ENCODE measurements at places on chromosomes 4 and X. TPM values are rescaled to one million over a fixed set of nuclear protein-coding genes. Genes with fewer than 3 reads are reported as not detected.

GRCh38 chr4:163663454-163664225 lies 169.2 kb downstream of the TMA16 start:
- no peak for DNase-seq

- DNase-seq, result no peak
These were observed 9.0 kb upstream of the IGFBP7 start for GRCh38 chr4:57119054-57119651.

DNA sequence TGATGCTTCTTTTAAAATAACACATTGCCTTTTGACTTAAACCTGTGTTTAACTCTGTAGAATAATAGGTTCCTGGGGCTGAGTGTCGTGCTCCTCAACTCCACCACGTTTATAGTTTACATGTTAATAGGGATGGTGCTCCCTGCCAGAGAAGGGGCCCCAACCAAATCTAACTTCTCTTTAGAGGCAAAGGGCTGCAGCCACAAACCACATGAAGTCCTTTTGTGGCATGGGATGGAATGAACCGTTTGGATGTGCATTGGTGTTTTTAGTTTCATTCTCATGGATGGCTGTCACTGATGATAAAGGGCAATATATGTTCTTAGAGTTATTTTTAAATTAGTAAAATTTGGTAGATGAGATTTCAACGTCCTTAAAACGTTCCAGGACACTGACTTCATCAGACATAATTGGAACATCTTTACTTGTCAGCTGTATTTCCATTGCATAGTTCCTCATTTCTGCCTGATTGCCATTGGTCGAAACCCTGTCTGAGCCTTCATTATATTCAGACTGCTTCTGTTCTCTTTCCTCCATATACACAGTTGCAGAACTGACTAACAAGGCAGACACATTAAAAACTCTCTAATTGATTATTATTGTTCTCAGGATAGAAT lies 60.4 kb upstream of the HPF1 start:
- no peak for DNase-seq

GRCh38 chrX:72115380-72115779 lies 16.3 kb downstream of the RTL5 start:
- DNase-seq, result no peak

DNA sequence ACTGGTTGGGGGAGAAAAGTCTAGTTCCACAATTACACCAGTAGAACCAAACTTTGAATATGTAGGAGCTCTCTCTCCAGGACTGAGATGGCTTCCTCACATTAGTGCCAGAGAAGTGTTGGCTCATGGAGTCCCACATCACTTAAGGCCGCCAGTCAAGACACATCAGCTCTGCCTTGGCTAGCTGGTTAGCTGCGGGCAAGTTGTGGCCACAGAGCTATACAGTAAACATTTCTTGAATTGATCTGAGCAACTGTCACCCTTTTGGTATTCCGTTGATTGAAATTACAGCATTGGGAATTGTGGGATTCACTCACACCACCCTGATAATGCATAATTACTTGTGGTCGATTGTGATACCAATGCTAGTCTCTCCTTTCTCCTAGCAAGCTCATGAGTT lies 76.2 kb downstream of the LNX1 start:
- no peak for DNase-seq

The HPGD gene
- total RNA-seq, result 7.5 TPM

The REELD1 gene
- 1.5 TPM for total RNA-seq

The ZNF157 gene
- total RNA-seq, result 0.95 TPM

GRCh38 chr4:148273501-148273986 lies 168.7 kb downstream of the NR3C2 start:
- DNase-seq, result no peak

- no peak for DNase-seq
These were observed 161.2 kb upstream of the WDFY3 start for GRCh38 chr4:85127653-85128052.

DNA sequence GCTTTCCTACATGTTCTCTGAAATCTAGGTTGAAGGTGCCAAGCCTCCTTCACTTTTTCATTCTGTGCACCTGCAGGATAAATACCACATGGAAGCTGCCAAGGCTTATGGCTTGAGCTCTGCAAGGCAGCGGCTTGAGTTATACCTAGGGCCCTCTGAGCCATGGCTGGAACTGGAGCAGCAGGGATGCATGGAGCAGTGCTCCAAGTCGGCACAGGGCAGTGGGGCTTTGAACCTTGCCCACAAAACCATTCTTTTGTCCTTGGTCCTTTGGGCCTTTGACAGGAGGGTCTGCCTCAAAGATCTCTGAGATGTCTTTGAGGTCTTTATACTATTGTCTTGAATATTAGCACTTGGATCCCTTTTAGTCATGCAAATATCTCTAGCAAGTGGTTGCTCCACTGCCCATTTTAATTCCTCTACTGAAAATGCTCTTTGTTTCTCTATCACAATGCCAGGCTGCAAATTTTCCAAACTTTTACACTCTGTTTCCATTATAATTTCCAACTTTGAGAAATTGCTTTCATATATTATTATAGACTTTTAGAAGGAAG lies 536.2 kb upstream of the KLHL4 start:
- no peak for DNase-seq

DNA sequence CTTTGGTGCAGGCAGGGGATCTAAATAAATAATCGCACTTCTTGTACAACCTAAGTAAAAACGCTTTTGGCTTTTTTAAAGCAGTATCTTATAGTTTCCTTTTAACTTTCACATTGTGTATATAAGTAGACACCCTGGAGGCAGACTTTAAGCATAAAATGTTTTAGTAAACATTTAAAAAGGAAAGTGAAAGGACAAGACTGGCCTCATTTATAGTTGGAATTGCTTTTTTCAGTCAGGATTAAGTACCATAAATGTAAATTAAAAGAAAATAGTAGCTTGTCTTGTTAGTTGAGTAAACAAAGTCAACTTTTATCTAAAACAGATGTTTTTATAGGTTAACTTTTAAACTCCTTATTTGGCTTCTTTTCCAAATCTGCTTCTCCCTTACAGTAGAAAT lies 39.7 kb downstream of the PTPN13 start:
- DNase-seq, result no peak

- DNase-seq, result no peak
These were observed 1202.1 kb downstream of the ADGRL3 start for GRCh38 chr4:62402088-62402806.

DNA sequence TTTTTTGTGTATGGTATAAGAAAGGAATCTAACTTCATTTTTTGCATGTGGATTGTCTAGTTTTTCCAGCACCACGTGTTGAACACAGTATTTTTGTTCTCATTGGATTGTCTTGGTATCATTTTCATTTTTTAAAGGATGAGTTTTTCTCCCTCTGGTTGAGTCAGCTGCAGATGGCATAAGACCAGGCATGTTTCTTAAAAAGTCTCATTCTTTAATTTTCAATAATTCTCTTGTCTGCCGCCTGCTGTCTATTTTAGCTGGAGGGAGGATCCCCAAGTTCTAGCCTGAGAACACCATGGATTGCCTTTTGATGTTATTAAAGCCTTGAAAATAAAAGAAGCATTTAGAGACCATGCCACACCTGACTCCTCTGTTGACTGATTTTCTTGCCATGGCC lies 263.8 kb downstream of the ARHGAP24 start:
- DNase-seq, result no peak

DNA sequence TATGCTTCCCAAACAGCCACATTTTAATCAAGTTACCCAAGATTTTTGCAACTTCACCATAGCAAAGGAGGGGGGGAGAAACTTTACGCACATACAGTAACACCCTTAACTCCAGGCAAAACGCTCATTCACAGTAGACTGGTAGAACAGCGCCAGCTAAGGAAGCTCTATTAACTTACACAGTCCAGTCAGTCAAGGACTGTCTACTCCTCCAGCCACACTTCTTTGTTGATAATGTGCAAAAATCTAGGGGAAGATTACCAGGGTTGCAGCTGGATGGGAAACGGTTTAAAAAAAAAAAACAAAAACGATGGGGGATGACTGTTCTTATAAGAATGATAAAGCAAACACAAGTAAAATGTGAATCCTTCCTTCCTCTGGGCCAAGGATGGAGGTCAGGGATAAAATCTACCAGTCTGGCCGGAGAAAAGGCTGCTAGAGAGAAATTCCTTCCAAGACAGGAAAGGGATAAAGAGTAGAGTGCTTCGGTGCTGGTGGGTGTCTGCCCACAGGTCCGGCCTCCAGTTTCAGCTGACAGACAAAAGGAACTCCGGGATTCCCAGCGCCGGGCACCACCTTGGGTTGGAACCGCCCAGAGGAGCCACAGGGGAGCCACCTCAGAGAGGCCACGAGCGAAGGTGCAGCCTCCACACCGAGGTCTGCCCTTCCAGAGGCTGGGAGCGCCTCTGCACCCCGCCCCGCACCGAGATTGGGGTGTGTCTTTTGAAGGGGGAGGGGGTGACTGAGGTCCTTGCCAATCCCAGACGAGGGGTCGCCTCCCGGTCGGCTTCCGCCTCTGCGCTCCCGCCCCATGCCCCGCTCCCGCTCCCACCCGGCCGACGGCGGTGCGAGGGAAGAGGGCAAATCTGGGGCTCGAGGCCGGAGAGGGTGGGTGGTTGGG lies 811 bp downstream of the ANKRD50 start:
- peak; percentile 25 for DNase-seq

The VGLL1 gene
- not detected for total RNA-seq

GRCh38 chr4:146098397-146098796 lies 77.1 kb upstream of the LSM6 start:
- no peak for DNase-seq

DNA sequence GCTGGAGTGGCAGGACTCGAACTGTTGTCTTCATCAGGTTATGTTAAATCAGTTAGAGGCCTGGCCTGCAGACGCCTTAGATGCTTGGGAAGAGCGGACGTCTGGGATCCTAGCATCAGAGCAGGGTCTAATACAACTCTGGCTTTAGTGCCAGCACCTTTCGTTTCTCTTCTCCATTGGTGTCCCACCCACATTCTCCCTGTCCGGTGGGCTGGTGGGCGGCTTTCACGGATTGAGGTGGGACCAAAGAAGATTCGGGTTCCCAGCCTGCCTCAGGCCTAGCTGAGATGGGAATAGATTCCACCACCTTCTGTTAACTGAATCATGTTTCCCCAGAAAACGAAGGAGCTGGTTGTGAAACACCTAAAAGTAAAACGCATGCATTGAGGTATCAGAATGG lies 939 bp downstream of the PDK3 start:
- no peak for DNase-seq

DNA sequence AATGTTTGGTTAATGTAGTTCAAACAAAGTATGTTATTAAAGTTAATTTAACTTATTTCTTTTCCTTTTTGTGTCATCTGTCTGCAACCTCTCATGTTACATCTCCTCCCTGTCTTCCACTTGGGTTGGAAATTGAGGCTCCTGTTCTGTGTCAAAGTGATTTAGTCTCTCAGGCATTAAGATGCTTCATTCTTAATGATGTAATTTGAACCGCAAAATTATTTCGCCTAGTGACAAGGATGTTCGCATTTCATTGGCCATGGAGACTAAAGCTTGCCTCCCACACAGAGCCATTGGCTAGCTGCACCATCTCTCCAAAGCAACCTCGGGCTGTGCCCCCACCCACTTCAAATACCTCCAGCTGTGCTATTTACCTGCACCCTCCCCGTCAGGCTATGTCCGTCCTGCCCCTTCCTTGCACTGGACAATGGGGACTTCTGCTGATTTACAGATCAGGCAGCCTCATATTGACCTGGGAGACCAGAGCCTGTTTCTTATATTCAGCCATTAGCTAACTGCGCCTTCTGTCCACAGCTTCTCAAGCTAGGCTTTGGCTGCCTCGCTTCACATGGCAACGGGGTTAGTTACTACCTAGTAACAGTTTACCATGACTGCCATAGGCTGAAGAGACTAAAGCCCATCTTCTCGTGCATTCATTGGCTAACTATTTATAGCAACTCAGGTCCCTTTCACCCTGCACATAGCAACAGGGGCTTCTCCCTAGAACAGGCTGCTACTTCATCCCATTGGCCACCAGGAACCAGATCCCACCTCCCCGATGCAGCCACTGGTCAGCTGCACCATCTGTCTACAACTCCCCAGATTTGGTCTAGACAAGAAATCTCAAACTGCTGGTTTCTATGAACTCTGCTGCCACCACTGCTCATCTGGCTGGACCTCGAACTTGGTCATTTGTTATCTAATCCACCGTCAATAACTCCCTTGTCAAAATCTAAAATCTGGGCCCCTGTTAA lies 8.6 kb upstream of the ZNF157 start:
- peak; percentile 37 for DNase-seq

DNA sequence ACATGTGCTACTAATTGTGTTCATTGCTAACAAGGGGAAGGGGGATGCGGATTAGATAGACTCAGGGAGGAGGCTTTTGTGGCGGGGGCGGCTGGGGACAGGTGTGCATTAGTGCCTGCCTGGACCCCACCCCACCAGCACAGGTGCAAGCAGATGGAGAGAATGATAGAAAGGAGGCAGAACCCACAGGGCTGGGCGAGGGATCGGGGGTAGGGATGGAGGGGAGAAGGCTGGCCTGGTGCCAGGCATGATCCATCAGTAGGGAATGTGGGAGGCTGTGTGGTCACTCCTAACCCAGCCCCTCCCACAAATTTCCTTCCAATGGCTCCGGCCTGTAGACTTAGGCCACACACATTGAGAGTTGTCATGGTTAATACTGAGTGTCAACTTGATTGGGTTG lies 30.5 kb upstream of the CRMP1 start:
- no peak for DNase-seq

GRCh38 chrX:45751156-45751555 lies 550.5 kb upstream of the DIPK2B start:
- no peak for DNase-seq

DNA sequence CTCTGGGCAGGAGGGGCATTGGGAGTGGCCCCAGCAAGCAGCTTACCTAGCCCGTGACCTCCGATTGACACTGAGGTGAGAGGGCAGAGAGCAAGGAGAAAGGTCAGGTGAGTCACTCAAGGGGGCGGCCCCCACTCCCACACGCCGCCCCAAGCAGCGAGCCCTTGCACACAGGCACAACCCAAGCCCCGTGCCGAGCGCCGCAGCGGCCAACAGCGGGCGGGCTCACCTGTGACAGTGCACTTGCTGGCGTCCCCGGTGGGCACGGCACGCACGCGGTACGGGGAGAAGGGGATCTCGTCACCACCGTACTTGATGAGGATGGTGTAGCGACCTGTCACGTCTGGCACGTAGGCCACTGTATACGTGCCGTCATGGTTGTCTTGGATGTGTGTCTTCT lies 17.2 kb downstream of the FLNA start:
- DNase-seq, result no peak

- no peak for DNase-seq
These were observed 44.5 kb downstream of the SCFD2 start for GRCh38 chr4:53321151-53321983.

The TAF7L gene
- not detected for total RNA-seq

The ENPP6 gene
- not detected for total RNA-seq

All from T-cell (primary cell).